T-helper 2 cell (primary cell): ENCODE measurements at places on chromosomes 2 and 18.

GRCh38 chr18:48720655-48721025 lies 181.8 kb downstream of the CTIF start:
- DNase-seq: no peak

DNA sequence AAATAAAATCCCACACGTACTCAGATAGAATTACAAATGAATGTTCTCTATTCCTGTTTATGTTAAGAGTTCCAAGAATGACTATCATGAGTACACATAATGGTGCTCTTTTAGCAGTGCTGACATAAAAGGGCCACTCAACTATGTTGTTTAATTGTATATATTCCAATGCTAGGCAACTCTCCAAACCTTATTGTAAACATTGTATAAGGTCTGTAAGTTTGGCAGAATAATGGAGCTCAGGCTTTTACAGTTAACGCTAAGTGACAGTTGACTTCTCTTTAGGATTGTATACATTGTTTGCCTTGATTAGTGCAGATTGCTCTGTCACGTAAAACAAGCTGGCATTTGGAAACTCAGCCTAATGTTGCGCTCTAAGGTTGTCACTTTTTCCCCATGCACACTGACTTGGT lies 20.8 kb downstream of the RBMS1 start:
- DNase-seq: no peak

DNA sequence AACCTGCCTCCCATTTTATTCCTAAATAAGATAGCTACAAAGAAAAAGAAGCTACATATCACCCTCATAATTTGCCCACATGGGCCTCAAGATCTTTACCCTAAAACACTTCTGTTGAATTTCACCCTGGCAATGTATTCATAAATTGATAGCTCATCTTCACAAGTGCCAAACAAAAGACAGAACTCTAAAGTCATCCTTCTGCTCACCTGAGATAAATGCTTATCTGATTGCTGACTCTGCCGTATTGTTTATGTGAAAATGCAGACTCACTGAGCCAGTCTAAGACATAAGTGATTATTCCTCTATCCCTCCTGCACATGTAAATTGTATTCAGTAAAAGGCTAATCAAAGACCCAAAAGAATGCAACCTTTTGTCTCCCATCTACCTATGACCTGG lies 2.0 kb downstream of the RDH14 start:
- no peak for DNase-seq

- DNase-seq: no peak
Measured at GRCh38 chr2:62141142-62141740, 54.7 kb upstream of the B3GNT2 start.

DNA sequence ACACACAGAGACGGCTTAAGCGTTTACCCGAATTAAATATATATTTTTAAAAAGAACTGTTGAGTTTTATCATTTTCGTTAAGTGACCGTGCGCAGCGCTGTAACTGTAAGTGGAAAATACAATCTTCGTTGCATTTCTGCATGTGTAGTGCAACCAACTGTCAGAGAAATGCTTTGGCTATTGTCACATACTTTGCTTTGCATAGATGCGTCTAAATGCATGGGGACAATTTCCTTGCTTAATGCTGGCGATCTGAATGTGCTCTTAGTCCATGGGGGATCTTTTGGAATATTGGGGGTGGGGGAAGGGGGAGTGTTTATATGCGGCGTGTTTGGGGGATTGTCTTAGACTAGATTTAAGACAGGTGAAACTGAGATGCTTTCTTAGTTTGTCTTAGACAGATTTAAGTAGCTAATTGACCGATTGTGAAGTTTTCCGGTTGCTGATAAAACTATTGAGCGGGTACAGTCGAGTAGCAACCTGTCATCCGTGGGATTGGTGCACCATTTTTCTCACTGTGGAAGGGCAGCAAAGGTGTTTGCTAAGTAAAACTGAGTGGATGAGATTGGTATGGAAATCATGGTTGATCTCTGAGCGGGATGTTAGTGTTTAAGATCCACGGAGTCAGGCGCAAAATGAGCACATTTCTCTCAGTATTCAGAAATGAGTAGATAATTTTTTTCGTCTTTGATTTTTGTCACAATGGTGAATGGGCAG lies 476 bp downstream of the VSNL1 start:
- DNase-seq: no peak

GRCh38 chr2:42784204-42784880 lies 8.0 kb downstream of the HAAO start:
- no peak for DNase-seq

- no peak for DNase-seq
Measured at GRCh38 chr18:29879763-29880162, 1162.8 kb downstream of the DSC3 start.

DNA sequence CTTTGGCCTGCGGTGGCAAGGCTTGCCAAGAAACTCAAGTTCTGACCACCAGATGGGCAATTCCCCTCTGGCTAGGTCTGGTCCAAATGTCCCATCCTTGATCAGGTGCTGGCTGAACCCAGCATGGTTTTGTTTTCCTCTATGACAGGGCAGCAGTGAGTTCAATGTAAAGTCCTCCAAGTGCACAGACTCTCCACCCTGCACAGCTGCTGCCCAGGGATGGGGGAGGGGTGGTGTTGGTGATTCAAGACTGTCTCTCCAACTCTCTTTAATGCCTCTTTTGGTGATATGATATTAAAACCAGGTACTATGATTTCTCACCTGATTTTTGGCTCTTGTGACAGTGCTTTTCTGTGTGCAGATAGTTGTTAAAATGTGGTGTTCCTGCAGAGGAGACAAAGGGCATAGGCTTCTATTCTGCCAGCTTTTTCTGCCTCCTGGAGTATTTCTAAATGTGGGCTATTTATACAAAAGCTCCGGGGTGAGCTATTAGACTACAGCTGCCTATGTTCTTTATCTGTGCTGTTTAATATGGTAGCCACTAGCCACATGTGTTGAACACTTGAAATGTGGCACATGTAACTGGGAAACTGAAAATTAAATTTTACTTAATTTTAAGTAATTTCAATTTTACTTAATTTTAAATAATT lies 64.0 kb upstream of the STK39 start:
- DNase-seq: no peak

- no peak for DNase-seq
Measured at GRCh38 chr2:212078103-212078502, 460.5 kb downstream of the ERBB4 start.

DNA sequence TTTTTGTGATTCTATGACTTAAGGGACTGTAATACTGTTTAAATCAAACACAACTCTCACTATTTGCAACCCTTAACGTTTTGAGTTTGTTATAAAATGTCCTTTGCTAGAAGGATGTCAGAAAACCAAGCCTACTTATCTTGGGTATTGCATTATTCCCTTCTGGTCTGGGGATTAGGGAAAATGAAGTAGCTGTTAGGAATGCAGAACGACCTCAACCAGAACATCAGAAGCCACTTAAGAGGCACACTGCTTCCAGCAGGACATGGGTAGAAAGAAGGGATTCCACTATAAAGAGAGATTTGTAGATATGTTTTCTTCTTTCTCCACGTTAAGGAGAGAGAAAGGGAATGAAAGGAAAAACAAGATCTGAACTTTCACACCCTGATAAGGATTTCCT lies 101.2 kb downstream of the SETBP1 start:
- DNase-seq: no peak

DNA sequence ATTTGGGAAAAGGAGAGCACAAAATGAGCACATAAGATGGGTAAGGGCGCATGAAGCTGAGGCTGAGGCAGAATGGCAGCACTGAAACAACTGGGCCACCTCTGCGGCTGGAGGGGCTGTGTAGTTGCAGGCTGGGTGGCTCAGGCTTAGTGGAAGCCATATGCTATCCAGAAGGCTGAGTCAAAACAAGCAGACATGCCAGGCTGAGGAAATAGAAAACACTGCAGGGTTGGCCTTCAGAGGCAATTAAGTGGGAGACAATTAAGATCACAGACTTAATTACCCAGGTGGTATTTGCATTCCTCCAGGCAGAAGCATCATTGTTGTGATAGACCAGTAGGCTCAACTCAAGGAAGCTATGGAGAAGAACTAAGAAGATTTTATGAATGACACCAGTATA lies 11.4 kb upstream of the XPO1 start:
- no peak for DNase-seq

DNA sequence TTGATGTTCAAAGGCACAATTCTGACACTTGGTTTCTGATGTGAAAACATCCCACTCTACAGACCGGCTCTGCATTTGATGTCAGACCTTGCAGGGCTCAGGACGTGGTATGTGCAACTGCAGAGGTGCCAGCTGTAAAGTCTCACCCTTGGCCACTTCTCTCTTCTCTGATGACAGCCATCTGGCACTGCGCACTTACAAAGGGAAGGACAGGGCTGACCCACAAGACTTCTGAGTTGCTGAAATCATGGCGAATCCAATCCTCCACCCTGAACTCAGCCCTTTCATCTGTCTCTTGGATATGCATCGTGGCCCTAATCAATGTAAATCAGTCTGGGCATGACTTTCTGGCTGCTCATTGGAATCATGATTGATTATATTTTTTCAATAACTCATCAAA lies 82.5 kb downstream of the SEPTIN10 start:
- no peak for DNase-seq

DNA sequence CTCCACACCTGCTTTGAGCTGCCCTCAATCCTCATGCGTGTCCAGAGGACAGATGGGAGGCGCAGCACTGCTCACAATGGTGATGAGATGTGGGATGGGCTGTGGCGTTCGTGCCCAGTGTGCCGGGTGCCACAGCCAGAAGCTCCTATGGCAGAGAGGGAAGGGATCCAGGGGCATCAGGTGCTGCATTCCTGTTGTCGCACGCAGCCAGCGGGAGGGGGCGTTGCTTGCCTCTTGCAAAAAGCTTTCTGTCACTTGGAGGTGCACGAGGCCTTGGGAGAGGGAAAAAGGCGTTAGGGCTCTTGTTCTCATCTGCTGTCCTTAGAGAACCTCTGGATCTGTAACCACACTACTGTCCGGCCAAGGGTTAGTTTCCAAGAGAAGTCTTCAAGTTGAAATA lies 29.2 kb upstream of the ALLC start:
- no peak for DNase-seq

DNA sequence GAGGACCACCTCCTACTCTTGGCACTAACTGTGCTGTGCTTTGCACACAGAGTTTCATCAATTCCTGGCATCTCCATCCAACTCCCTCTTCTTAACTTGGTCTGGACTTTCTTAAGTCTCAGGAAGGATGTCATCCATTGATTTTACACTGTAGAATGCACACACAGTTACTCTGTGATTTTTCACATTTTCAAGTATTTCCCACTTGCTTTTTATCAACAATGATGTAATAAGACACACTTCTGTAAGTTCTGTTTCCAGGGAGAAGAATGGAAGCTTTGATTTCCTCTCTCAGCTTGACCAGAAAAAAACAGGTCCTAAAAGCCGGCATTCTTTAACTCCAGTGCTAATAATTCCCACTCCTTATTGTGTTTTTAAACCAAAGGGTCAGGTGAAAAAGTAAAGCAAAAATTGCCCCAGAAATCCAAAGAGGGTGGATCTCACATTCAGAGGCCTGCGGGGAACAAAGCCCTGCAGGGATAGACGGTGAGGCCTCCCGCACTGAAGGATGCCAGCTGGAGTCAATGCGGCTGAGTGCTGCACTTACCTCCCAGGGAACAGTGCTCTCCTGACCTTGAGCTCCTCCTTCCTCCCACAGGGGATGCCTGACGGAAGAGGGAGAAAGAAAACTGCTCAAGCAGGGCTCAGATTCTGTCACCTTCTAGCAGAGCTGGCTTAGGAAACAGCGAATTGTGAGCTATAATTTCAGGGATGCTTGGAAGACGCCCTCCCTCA lies 83.1 kb downstream of the PDCL3 start:
- DNase-seq: no peak

DNA sequence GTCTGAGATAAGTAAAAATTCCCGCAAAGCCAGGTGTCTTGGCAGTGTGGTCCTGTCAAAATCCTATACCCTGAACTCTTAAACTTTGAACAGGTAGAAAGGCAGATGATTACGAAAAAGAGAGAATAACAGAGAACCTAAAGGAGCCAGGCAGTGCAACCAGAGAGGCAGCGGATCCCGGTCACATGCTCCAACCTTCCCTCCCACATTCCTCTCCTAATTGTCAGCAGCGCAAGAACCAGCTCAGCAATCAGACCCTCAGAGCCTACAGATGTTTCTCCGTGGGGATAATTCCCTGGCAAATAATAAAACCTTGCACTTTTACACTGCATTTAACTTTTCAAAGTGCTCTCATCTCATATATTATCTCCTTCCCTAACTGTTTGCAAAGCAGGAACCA lies 124.8 kb downstream of the EPHA4 start:
- no peak for DNase-seq

DNA sequence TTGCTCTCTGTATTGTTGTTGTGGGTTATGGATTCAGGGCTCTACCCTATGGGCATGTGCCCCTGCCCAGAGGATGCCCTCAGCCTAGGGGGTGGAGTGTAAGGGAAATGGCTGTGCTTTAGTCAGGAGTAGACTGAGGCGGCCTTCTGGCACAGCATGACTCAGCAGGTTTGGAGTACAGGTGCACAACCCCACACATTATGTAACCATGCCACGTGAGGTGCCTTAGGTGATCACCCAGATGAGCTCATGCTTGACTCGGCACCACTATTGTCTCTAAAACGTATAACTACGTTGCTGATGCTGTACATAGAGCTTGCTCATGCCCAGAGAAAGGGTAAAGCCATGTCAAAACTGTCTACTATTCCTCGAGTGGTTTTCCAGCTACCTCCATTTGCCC lies 48.3 kb upstream of the ZC3H15 start:
- no peak for DNase-seq

GRCh38 chr18:21117409-21118131 lies 6.0 kb upstream of the ROCK1 start:
- DNase-seq: no peak

DNA sequence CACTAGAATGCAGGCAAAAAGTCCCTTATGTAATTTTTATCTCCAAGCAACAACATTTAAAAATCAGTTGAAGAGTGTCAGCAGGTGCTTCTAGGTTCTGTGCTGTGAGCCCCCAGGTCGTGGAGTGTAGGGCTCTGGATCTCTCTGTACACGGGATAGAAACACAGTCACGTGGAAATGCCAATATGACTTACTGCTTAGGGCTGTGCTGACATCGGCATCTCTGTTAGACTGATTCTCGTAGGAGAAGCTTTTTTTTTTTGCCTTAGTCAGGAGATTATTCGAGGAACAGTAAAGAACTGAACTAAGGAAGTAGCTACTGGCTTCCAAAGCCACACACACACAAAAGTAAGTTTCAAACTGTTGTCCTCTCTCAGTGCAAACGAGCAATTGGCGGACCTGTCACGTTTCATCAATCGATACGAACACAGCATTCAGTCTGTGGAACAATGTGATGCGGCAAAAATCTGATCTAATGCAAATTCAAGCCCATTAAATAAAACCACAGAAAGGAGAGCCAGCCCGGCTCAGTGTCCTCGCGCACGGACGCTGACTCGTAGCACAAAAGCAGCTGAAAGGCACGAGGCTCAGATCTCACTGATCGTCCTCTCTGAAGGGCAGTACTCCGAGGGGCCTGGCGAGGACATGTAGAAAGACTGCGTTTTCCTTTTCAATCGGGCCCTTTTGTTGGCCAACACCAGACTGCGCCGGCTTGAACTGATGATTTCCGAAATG lies 41.5 kb downstream of the PRELID3A start:
- DNase-seq: no peak

- no peak for DNase-seq
Measured at GRCh38 chr18:42619771-42620170, 495.7 kb downstream of the RIT2 start.

GRCh38 chr2:77007686-77008085 lies 514.5 kb downstream of the LRRTM4 start:
- no peak for DNase-seq

- DNase-seq: no peak
Measured at GRCh38 chr18:61889541-61889940, 3.3 kb downstream of the RNF152 start.

GRCh38 chr2:30261695-30262211 lies 30.4 kb downstream of the LBH start:
- DNase-seq: no peak
